ENCODE measurements at places on chromosomes 5 and 9.

DNA sequence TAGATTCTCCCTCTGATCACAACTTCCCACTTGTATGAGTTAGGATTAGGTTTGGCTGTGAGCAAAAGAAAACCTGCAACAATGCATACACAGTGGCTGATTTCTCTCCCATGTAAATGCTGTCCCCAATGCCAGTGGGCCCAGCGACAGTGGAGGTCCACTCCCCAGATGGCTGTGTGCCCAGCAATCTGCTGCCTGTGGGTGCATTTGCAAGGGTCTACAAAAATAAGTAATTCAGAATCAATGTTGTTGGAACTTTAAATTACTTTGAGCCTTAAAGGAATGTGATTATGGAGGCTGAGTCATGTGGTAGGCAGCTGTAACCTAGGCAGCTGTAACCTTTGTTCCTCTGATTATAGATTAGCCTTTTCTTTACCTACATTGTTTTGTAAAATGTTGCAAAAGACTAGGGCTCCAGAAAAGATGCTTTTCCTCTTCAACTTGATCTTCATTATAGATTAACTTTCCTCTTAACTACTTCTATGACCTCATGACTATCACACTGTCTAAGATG, 14.2 kb upstream of the MXD3 start:
- no peak for DNase-seq

DNA sequence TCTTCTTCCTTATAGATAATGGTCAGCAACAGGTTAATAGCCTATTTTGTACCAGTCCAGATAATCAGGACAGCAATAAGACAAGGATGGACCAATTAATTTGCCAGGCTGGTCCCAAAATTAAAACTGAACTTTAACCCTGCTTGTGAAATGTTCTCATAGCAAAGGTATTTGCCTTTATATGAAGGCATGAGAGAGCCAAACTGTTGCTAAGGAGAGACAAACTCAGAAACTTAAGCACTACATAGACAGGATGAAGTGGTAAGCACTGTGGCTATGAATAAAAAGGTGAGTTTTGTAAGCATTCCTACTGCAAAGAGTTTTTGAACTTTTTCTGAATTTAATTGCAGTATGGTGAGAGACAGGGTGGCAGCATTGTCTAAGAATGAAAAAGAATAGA, 174.7 kb upstream of the PPP1R2B start:
- no peak for DNase-seq

- no peak for DNase-seq
Measured at GRCh38 chr5:83844449-83845068, 123.9 kb upstream of the HAPLN1 start.

DNA sequence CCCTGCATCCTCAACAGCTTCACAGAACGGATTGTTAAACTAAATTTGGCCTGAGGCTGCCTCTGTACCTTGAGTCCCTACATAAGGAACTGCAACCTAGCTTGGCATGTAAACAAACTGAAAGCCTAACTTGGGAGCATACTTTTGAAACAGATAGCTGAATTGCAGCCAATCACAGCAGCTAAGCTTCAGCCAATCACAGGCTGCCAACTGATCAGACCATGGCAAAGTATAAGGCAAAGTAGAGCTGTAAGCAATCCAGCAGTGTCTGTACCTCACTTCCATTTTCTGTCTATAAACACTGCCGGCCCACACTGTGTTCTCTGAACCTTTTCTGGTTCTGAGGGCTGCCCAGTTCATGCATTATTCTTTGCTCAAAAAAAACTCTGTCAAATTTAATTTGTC, 8.9 kb upstream of the ZNF483 start:
- no peak for DNase-seq

GRCh38 chr9:3419893-3420292, 105.9 kb downstream of the RFX3 start:
- DNase-seq: no peak

DNA sequence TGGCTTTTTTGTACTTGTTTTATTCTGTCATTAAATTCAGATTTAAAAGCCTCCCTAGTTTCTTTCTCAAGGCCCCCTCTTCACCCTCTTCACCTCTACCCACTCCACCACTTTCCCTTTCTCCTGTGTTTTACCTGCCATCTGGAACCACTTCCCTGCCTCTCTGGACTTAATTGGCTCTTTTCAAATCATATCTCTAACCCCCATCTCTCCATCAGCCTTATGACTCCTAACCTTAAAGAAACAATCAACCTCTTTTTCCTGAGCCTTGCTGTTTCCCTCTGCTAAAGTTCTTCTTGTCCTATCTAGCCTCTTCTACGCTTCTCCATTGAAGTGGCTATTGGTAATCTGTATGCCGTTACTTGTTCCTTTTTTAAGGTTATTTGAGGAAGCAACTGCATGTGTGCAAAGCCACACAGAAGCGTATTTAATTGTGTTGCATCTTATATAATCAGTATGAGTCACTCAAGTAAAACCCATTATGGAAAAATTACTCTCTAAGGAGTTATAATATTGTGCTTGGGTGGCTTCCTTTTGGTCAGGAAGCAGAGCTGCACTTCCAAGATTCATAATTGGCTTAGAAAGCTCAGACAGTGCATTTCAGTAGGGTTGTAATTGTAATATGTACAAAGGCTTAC, 653.6 kb upstream of the ITGA1 start:
- no peak for DNase-seq

DNA sequence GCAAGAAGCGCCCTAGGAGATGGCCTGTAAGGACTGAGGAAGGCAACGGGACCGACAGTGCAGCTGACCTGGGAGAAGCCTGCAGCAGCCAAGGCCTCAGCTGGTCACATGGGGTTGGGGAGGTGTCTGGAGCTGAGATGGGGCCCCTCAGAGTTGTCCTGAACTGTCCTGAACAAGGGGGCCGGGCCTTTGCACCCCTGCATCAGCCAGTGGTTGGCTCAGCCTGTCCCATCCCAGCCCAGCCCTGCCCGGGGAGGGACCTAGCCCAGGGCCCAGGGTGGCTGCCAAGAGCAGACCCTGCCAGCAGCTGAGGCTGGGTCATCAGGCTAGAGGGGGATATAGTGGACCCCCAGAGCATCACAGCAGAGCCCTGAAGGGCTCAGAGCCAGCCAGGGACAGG, 122.8 kb upstream of the PPP1R26 start:
- DNase-seq: no peak

GRCh38 chr5:14503017-14503680, 78.4 kb upstream of the OTULINL start:
- no peak for DNase-seq

DNA sequence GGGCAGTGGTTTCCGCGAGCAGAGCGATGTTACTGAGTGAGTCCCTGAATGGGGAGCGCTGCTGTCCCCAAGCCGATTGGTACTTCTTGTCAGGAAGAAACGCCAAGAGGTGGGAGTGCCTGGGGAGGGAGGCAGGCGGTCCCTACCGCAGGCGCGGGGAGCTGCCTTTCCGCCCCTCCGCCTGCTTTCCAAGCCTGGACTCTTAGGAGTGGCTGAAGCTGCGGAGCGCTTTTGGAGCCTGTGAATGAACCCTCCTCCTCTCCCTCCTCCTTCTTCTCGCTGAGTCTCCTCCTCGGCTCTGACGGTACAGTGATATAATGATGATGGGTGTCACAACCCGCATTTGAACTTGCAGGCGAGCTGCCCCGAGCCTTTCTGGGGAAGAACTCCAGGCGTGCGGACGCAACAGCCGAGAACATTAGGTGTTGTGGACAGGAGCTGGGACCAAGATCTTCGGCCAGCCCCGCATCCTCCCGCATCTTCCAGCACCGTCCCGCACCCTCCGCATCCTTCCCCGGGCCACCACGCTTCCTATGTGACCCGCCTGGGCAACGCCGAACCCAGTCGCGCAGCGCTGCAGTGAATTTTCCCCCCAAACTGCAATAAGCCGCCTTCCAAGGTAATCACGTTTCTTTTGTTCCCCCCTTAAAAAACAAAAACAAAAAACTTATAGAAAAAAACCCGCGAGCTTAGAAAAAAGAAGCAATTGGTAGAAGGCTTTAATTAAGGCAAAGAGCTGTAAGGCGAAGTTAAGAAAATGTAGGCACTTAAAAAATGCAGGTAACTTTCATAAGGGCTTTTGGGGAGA, at the start of gene VCAN:
TSS of gene VCAN (plus strand) at position 340 of the 808 bp plus-strand sequence. CDS start 11,775 bp downstream, outside the sequence.
- no peak for DNase-seq

GRCh38 chr9:115999498-115999897, 154.1 kb upstream of the PAPPA start:
- DNase-seq: no peak

DNA sequence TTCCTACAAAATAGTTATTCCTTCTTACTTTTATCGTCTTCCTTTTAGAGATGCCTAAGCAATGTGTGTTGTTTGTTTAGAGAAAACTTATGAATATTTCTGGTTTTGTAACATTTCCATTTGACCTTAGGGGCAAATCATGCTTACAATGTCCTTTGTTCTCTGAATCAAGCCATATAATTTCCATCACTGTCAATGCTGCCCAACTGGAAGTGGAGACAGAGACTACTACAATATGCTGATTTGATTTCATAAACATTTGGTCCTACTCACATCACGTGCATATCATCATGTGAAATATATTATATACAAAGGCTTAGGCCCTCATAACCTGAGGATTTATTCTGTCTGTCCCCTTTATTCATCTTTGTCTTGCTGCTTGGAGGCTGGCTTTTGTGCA, 183.2 kb upstream of the CD180 start:
- DNase-seq: no peak

DNA sequence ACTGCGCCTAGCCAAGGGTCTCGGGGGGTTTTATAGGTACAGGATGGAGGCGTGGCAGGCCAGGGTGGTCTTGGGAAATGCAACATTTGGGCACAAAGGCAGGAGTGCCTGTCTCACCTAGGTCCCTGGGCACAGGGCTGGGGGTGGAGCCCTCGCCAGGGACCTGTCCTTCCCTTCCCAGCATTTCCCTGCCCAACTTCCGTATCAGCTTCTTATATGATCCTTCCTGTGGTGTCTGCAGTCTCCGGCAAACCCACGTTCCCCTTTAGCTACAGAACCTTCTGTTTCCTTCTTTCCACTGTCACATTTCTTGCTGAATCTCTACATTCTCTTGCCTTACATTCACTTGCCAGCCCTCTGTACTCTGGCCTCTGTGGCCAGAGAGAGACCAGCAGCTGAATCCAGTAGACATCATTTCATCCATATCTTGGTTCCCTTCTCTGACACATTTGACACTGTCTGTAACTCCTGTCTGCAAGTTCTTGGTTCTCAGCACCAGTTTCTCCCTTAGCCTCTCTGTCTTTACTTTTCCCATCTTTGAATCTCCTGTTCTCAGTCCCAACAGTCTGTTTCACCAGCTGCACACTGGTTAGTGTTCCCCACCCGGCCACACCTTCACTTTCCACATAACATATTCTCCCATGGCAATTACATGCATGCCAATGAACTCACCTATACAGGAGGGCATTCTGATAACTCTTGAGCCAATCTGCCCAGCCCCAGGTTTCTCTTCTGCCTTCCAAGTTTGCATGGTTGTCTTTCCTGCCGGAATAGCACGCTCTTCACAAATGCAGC, 134.7 kb upstream of the ZNF608 start:
- DNase-seq: no peak

- no peak for DNase-seq
Measured at GRCh38 chr9:83313781-83314180, 224.4 kb downstream of the FRMD3 start.

- no peak for DNase-seq
Measured at GRCh38 chr9:108845507-108845906, 10.3 kb downstream of the ACTL7B start.

DNA sequence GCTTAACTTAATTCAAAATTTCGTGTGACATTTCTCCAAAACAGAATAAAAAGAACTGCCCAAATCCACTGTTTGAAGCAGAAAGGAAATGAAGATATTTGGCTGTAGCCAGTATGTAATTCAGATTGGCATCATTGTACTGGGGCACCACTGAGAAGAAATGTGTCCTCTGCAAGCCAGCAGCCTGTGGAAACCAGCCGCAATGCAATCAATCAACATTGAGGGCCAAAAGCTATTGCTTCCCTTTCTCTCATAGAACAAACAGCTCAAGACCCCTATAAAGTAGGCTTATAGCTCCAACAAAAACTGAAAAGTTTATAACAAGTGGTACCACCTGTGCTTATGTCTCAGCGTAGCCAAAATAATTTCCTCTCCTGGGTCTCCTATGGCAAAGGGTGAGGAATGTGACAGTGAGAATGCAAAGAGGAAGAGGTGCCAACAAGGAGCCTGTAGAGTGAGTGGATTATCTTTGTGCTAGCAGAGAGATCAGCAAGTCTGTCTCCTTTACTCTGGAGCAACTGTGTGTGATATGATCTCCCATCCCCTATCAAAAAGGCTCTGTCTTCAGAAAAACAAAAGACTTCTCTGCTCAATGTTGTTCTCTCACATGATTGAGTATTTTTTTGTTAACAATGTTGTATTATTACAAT, 1072.3 kb upstream of the DMAC1 start:
- no peak for DNase-seq

- DNase-seq: no peak
Measured at GRCh38 chr9:87503927-87504326, 6.3 kb downstream of the DAPK1 start.

- DNase-seq: no peak
Measured at GRCh38 chr5:54835647-54836046, 149.7 kb downstream of the ESM1 start.

GRCh38 chr5:80761176-80761575, 106.4 kb upstream of the DHFR start:
- no peak for DNase-seq

GRCh38 chr9:111114486-111114885, 76.2 kb upstream of the LPAR1 start:
- DNase-seq: no peak

GRCh38 chr9:76090909-76091308, 200.4 kb downstream of the PCSK5 start:
- no peak for DNase-seq

- no peak for DNase-seq
Measured at GRCh38 chr5:133307275-133307674, 255.5 kb downstream of the HSPA4 start.

GRCh38 chr9:21689854-21690253, 112.6 kb upstream of the MTAP start:
- no peak for DNase-seq

DNA sequence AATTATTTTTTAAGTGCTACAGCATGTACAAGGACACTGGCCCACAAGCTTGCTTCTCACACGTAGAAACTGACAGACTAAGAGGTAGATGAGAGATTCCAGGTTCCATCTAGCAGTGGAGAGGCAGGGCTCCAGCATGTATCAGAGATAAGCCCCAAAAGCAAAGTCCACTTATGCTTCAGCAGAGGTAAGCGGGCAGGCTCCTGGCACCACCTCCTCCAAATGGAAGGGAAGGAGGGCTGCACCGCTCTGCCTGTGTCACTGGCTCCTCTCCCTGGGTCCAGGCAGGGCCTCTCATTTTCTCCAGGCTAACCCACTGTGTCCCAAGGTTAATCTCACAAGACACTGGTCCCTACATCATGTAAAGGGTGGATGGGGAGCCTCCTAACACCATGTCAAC, 15.9 kb downstream of the GRHPR start:
- DNase-seq: no peak

- no peak for DNase-seq
Measured at GRCh38 chr5:97181856-97182545, 1.0 kb downstream of the RIOK2 start.

DNA sequence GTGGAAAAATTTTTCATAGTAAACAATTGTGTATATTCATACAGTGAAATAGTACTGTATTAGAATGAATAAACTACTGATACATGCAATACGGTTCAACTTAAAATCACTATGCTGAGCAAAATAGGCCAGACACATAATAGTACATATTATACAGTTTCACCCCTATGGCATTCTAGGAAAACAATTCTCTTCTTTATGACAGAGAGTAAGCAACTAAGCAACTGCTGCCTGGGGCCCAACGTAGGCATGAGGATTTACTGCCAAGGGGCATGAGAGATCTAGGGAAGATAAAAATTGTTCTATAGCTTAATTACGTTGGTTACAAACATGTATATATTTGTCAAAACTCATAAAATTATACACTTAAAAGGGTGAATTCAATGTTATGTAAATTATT, 180.2 kb downstream of the DRD1 start:
- DNase-seq: no peak

- DNase-seq: no peak
Measured at GRCh38 chr5:131496400-131496713, 138.7 kb downstream of the RAPGEF6 start.
